Keratinocyte (primary cell): ENCODE measurements at places on chromosomes 1 and 21. TPM values are rescaled to one million over a fixed set of nuclear protein-coding genes. Genes with fewer than 3 reads are reported as not detected.

- DNase-seq, result peak; percentile 23
Observed at GRCh38 chr1:220326578-220326977, 54.3 kb upstream of the RAB3GAP2 start.

DNA sequence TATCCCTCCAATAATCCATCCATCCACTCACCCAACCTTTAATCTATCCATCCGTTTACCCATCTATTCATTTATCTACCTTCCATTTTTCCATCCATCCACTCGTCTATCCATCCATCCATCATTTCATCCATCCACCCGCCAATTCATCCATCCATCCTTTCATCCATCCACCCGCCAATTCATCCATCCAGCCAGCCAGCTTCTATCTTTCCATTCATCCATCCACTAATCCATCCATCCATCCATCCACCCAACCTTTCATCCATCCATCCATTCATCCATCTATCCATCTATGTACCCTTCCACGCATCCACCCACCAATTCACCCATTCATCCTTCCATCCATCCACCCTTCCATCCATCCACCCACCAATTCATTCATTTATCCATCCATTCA, 10.5 kb upstream of the CASZ1 start:
- no peak for DNase-seq

DNA sequence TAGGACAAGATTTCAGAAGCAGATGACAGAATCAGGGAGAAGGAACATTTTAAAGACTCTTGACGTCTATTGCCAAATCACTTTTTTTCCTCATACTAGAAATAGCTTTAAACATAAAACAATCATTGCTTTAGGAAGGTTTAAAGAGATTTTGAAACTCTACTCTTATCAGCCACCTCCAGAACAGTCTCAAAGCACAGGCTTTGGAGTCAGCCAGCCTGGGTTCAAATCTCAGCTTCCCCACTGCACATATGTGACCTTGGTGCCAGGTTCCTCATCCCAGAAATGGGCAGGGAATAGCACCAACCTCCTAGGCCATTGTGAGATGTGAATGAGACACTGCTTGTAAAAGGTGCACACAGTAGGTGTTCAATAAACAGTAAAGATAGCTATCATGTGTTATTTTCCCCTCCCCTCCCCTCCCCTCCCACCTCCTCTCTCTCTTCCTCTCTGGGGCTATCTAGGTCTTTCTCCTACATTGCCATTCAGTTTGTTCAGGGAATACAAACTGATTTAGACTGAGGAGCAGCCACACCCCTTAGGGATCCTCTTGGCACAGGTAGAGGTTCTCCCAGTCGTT, 20.6 kb downstream of the SPOCD1 start:
- DNase-seq, result no peak

Gene ITLN2
- polyA plus RNA-seq, result 0.22 to 0.59 TPM (median 0.39 TPM) in 3 replicates

Gene ANGPTL3
- polyA plus RNA-seq, result not detected in 3 replicates
